ENCODE measurements at places on chromosomes 12 and 14.

DNA sequence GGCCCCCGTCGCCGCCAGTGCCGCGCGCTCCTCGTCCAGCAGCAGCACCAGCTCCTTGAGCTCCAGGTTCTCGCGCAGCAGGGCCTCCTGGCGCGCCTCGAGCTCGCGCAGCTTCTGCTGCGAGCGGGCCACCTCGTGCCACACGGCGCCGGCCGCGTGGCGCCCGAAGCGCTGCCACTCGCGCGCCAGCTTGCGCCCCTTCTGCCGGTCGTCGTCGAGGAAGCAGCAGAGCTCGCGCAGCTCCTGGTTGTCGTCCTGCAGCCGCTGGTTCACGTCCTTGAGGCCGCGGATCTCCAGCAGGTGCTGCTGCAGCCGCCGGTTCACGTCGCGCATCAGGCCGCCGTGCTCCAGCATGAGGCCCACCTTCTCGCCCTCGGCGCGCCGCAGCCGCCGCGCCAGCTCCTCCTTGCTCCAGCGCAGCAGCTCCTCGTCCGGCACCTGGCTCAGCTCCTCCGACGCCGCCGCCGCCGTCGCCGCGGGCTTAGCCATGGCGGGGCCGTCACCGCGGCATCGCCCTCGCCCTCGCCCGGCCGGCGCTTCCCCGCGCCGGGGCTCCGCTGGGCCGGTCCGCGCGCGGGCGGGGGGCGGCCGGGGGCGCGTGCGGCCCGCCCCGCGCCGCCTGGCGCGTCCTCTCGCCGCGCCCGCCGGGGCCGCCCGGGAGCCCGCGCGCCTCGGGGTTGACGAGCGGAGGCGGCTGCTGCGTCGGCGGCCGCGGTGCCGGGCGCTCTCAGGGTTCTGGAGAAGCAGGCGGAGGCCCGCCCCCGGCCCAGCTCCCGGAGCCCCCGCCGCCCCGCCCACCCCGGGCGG, at the start of gene CCDC85C:
Gene CCDC85C (minus strand): TSS at position 737 of the 807 bp plus-strand sequence. CDS start 248 bp downstream, at position 489.
- DNase-seq = no peak

DNA sequence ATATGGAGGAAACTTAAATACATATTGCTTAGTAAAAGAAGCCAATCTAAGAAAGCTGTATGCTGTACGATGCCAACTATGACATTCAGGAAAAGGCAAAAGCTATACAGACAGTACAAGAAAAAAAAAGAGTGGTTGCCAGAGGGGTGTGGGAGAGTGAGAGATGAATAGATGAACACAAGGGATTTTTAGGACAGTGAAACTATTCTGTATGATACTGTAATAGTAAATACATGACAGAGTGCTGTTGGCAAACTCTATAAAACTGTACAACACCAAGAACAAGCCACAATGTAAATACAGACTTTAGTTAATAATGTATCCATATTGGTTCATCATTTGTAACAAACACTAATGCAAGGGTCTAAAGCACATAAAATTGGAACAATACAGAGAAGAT, 10.9 kb upstream of the MIPOL1 start:
- no peak for DNase-seq

- no peak for DNase-seq
These were observed 209.4 kb downstream of the KTN1 start for GRCh38 chr14:55789406-55789805.

- DNase-seq = no peak
These were observed 13.2 kb downstream of the SLC2A14 start for GRCh38 chr12:7859552-7859951.

GRCh38 chr14:52333823-52334657, 19.9 kb downstream of the PTGER2 start:
- DNase-seq = no peak

DNA sequence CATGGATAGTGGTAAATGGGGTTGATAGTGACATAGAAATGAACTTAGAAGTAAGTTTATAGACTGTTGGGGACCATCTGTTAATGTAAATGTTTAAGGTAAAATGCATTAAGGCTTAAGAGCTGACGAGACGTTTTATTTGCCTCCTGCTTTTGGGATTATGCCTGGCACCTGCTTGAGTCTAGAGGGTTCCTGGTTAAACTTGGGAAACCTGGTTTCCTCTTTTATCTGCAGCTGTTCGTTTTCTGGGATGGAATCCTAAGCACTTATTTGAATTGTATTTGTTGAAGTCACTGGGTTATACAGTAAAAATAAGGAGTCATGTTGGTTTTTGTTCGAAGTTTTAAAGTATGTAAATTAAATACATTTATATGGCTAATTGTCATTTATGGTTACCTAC, 914.7 kb downstream of the NRXN3 start:
- DNase-seq = no peak

- DNase-seq = no peak
These were observed 430 bp downstream of the SLC41A2 start for GRCh38 chr12:104957719-104958000.

DNA sequence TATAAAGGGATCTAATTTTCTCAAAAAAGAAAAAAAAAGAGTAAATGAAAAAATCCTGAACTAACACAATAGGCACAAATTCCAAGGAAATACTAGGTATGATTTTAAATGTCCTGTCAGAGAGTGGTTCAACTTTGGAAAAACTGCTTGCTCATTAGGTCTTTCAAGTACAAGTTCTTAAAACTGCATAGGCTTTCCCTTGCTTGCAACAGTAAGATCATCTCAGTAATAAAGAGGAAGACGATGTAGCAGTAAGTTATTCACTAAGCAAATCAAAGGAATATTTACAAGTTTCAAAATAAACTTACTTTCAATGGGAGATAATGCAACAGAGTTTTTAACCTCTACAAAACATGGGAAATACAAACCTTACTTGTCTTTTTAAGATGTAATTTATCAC, 21.6 kb downstream of the CORO1C start:
- DNase-seq = no peak

- DNase-seq = no peak
These were observed 243.2 kb downstream of the ANO6 start for GRCh38 chr12:45458854-45459807.

GRCh38 chr14:69037790-69038454, 58.8 kb upstream of the ACTN1 start:
- DNase-seq = no peak

DNA sequence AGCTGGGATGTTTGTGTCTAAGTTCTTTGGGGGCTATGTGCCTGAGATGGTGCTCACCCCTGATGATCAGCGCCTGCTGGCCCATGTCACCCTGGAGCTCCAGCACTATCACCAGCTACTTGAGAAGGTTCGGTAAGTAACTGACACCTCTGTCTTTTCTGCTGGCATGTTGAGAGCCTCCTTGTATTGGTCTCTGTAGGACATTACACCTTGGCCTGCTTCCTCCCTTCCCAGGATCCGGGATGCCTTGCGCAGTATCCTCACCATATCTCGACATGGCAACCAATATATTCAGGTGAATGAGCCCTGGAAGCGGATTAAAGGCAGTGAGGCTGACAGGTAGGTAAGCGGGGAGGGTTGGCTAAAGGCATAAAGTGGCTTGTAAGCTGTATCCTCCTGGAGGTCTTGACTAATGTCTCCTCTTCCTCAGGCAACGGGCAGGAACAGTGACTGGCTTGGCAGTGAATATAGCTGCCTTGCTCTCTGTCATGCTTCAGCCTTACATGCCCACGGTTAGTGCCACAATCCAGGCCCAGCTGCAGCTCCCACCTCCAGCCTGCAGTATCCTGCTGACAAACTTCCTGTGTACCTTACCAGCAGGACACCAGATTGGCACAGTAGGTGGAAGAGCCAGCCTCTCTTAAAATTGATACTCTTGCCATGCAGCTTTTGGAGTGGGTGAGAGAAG, 5.5 kb downstream of the DDIT3 start:
- DNase-seq = no peak

DNA sequence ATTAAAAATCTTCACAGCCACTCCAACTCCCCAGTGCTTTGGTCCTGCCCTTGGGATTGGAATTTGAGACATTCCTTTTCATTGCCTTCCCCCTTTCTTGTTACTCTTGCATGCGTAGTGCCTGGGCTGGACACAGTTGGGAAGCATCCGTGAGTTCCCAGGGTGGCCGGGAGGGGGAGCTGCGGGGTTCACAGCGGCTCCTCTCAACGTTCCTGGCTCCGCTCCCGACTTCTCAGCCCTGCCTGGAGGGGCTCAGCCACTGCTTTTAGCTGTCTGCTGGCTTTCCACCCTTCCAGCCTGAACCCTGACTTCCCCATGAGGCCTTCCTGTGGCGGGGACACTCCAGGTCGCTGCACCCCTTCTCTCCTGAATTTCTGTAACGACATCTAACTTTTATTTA, 3.2 kb downstream of the TEX52 start:
- peak; percentile 88 for DNase-seq

DNA sequence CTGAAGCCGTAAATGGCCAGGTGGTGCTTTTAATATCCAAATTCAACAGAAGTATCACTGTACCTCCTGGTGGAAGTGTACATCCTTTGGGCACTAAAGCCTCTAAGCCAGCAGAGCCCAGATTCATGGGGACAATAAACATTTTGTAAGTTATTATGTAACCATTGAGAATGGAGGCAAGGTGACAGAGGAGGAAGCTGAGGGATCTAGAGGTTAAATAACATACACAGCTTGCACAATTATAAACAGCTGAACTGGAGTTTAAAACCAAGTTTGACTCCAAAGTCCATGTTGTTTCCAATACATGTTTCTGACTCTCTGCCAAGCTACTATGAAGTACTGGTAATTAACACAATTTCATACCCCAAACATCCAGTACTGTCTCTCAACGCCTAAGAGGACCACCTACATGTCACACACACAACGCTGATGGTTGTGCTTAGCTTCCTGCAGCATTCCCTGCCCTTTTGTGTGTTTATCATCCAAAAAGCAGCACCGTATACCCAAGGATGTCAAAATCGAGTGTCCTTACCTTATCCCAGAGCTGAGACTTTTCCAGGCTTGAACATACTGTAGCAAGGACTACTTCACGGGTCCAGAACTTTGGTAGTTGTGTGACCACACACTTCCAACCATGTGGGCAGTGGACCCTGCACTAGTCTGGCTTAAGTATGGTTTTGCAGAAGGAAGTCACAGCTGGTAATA, 41.3 kb downstream of the EGLN3 start:
- no peak for DNase-seq

GRCh38 chr12:106044773-106045172, 94.0 kb downstream of the NUAK1 start:
- no peak for DNase-seq

GRCh38 chr12:38123566-38124246, 192.9 kb upstream of the ALG10B start:
- no peak for DNase-seq

GRCh38 chr14:90900476-90901083, 84.3 kb upstream of the TTC7B start:
- DNase-seq = no peak

GRCh38 chr14:55539975-55540374, 40.0 kb upstream of the KTN1 start:
- no peak for DNase-seq

DNA sequence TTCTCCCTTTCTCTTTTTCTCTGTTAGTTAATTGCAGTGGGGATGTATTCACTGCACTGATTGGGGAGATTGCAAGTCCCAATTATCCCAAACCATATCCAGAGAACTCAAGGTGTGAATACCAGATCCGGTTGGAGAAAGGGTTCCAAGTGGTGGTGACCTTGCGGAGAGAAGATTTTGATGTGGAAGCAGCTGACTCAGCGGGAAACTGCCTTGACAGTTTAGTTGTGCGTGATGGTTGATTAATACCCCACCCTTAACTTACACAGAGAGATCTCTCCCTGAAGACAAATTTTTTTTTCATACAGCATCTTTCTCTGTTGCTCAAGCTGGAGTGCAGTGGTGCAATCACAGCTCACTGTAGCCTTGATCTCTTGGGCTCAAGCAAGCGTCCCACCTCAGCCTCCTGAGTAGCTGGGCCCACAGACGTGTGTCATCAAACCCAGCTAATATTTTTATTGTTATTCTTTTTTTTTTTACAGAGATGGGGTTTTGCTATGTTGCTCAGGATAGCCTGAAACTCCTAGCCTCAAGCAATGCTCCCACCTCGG, 4.6 kb downstream of the C1S start:
- DNase-seq = no peak

- no peak for DNase-seq
These were observed 710.2 kb downstream of the TRHDE start for GRCh38 chr12:72982356-72982755.

DNA sequence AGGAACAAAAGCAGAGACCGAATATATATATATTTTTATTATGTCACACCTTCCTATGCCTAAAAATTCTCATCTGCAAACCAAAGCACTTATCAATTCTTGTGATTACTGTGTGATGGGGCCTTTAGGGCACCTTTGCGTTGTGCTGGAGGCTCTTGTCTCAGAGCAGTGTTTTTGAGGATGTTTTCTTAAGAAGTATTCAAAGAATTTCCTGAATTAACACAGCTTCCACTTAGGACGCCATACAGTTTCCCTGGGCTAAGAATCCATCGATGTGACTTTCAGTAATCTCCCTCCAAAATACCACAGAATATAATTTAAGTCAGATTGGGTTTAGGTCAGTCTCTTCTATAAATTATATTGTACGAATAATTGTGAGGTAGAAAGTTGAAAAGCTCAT, 22.0 kb upstream of the HIF1A start:
- DNase-seq = no peak

- no peak for DNase-seq
These were observed 8.4 kb downstream of the OR6S1 start for GRCh38 chr14:20632831-20633691.

DNA sequence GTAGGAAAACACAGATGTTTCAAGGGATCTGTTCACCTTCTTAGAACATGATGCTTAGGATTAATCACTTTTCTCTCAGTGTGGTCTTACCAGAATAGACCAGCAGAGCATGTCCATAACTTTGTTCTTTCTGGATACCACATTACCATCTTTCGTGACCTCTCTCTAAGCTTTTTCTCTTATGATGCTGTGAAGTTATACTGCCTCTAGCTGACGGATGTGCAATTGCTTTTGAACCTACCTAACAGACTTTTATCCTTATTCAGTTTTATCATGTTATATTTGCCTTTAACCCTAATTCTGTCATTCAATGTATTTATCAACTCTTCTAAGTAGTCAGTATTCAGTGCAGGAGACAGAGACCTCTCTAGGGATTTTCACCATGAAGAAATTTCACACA, 246.7 kb downstream of the DACT1 start:
- DNase-seq = no peak

GRCh38 chr12:94941440-94941862, 62.0 kb downstream of the NDUFA12 start:
- no peak for DNase-seq

All from D721Med (cell line).